ENCODE measurements at places on chromosomes 4 and X.

DNA sequence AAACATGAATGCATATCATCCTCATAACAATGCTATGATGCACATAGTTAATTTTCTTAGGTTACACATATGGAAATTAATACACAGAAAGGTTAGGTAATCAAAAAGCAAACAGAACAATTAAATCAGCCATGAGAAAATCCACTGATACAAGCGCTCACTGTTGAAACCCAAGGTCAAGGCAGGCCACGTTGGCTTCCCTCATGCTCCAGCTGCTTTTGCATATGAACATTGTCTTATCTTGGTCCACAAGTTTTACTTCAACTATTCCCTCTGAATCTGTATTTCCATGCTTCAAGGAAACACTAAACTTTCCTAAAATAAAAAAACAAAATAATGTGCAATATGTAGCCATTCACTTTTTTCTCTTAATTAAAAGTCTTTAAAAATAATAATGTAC is 34.5 kb upstream of the PLA2G12A start:
- DNase-seq = no peak

GRCh38 chr4:26311633-26312032 is 9.2 kb upstream of the RBPJ start:
- DNase-seq = no peak

- no peak for DNase-seq
These were observed 14.8 kb upstream of the MAMLD1 start for GRCh38 chrX:150348365-150348764.

GRCh38 chr4:88291003-88291402 is 6.6 kb upstream of the PPM1K start:
- no peak for DNase-seq

DNA sequence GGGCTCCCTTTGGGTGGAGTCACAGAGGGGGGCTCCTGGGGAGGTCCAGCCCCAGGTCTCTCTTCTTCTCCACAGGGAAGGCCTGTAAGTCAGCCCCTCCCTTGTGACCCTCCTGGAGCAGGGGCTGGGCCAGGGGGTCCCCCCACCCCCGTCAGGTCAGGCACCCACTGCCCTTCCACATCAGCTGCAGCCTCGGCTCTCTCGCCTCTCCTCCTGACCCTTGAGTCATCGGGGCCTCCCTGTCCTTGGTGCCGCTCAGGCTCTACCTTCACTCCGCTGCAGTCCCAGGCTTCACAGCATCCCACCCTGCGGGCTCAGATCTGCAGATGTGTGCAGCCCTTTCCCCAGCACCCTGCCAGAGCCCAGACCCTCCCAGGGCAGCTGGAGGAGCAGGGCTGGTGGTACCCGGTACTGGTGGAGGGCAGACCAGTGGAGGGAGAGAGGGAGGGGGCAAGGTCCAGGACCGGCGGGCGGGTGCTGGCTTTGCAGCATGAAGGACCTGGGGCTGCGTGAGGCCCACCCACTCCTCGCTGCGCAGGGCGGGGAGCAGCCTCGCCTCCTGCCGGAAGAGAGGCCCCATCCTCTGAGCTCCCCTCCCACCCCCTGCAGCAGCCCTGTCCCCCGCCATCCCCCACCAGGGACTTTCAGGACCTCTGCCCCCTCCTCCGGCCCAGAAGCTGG is 117.1 kb downstream of the FAM53A start:
- DNase-seq = no peak

DNA sequence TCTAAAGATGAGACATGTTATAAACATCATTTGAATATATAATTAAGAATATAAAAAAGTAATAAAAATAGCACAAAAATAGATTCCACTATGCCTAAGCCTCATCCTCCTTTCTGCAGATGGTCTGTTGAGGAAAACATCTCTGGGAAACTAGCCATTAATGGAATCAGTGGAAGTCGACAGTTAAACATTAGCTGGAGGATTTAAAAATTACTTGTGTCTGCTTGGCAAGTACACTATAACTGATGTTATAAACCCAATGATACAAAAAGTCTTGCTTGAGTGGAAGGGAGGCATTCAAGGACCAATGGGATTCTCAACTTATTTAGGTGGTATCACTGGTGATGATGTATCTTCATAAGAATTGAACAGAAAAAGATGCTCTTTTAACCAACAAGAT is 1598.3 kb downstream of the PCDH18 start:
- no peak for DNase-seq

GRCh38 chr4:132180020-132180427 is 969.1 kb upstream of the PCDH10 start:
- no peak for DNase-seq
